RPMI7951 (cell line): ENCODE measurements at places on chromosomes 3 and 15. TPM values are rescaled to one million over a fixed set of nuclear protein-coding genes. Genes with fewer than 3 reads are reported as not detected.

DNA sequence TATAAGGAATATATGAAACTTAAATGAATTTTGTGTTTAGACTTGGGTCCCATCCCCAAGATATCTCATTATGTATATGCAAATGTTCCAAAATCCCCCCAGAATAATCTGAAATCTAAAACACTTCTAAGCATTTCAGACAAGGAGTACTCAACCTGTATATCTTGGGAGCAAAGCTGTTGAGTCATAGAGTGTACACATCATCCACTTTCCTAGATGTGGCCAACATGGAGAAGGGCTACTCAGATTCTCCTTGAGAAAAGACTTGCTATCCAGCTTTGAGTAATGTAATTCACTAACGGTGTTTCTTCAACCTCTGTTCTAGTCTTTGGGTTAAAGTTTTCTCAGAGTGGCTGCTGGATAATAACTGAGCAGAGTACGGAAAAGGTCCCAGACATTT is 215.5 kb upstream of the POU1F1 start:
- no peak for DNase-seq

The NEK10 gene
- 1.2 and 1.4 TPM in 2 replicates for total RNA-seq

GRCh38 chr3:44160818-44161217 is 80.9 kb upstream of the TOPAZ1 start:
- no peak for DNase-seq

DNA sequence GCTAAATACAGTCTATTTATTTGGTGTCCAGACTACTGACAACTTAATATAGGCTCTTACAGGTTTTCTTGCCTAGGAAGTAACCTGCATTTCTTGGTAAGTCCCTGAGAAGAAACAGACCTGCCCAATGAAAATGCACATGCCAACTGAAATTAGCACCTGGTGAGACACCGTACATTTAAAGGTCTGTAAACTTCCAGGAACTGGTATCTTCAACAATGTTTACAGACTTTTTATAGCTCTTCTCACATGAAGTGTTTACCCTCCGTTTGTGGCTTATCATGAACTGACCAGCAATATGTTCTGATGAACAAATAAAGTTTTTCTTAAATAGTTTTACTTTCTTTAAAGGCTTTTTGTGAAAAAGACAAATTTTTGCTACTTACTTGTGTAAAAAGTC is 93.3 kb downstream of the PCCB start:
- no peak for DNase-seq

DNA sequence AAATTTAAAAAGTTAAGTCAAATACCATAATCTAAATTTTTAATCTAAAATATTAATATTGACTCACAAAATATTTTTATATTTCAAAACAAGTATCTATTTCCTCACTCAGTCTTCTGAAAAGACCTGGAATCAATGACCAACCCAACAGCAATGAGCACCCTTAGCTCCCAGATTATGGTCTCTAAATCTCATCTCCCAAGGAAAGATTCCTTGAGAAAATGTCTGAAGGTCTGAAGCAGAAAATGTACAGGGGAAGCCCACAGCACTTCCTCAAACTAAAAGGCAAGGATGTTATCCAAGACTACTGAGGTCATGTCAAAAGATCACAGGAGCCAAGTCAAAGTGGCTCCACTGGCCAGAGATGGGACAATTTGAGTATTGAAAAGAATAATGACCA is 51.0 kb upstream of the SLCO2A1 start:
- no peak for DNase-seq

The NAALADL2 gene
- 0.36 and 0.78 TPM in 2 replicates for total RNA-seq

DNA sequence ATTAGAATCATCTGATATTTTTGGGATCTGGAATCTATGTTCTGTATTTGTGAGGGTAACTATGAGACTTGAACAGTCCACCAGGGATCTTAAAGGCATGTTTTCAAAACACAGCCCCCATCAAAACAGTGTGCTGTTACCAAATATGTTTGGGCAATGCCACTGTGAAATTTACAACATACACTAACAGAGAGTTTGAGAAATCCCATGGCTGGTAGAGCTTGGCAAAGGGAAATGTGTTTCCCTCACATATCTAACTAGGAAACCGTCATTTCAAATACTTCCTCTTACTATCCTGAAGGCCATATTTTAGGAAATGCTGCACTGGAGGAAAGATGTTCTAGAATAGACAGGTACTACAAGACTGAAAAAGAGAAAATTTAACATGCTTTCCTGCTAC is 607.4 kb downstream of the FHIT start:
- no peak for DNase-seq
